Hindlimb muscle (tissue), 1 donor: ENCODE measurements at places on chromosomes 13 and 19. TPM values are rescaled to one million over a fixed set of nuclear protein-coding genes. Genes with fewer than 3 reads are reported as not detected.
A peak's percentile ranks its signal among the peaks of the same experiment; 100 is the strongest.

The TNNT1 gene
- 516 TPM for polyA plus RNA-seq

The TSSK6 gene
- 1.2 TPM for polyA plus RNA-seq

GRCh38 chr13:96862093-96862492 is 132.2 kb downstream of the OXGR1 start:
- DNase-seq, result no peak

DNA sequence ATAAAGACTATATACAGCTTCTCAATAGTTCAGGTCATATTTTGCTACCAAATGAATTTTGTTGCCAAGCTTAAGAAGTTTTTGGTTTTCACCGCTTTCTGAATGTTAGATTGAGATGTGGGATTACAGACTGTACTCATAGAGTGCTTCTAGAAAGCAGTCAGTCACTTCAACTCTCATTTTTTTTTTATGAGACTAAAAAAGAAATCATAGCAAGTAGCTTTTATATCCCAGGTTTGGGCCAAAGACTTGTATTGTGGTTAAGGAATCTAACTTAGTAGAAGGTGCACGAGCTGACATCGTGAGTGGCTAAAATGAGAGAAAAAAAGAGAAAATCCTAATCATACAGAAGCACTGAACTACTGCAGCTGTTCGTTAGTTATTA is 2.2 kb upstream of the USPL1 start:
- no peak for DNase-seq

DNA sequence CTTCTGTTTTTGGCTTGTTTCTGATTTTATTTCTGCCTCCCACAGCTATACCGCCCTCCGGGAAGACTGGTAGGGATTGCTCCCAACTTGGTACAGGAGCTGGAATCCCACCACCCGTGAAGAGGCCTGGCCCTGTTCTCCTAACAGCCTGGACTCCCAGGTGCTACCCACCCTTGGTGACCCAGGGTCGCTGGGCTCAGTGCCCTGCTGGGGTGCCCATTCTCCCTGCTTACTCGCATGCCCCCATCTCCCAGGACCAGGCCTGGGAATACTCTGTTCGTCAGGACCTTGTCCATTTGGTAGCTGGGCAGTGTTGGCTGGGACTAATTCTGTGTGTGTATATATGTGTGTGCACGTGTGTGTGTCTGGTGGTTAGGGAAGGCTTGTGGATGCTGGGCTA is 41.0 kb upstream of the TMTC4 start:
- DNase-seq, result no peak

GRCh38 chr13:33696530-33696929 is 121.4 kb upstream of the RFC3 start:
- no peak for DNase-seq

- DNase-seq, result peak; percentile 32
These were observed 18.9 kb downstream of the VASP start for GRCh38 chr19:45526143-45526542.

The KLF2 gene
- 88.4 TPM for polyA plus RNA-seq

GRCh38 chr19:3175781-3176714 is 2.5 kb upstream of the S1PR4 start:
- no peak for DNase-seq

DNA sequence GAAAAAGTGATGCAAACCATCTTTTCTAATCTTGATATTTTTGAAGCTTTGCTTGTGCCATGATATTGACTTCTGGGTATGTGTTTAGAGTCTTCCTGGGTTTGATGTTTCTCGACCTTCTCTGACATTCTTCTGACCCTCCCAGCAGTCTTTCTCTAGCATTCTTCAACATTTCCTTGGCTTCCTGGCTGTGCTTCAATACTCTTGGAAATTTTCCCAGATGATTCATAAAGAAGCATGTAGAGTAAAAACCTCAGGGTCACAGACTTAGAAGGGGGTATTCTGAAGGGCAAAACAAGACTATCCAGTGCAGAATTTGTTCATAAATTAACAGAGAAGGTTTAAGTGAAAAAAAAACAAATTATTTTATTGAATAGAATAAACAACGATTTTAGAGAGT is 946.3 kb upstream of the PCDH9 start:
- peak; percentile 31 for DNase-seq

DNA sequence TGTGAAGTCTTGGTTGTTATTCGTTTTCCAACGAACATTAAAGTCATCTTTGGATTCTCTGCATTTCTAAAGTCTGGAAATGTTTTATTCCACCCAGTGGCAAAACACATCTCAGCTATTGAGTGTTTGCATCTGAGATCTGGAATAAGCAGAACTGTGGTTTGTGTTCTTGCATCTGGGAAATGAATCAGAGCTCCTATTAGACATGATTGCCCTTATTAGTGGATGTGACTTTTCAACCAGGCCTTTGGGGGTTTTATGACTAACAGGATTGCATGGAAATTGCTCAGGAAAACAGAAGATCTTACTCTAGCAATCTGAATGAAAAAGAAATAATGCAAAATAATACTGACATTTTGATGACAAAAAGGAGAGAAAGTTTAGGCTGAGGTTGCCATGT is 488.8 kb downstream of the IRS2 start:
- no peak for DNase-seq

DNA sequence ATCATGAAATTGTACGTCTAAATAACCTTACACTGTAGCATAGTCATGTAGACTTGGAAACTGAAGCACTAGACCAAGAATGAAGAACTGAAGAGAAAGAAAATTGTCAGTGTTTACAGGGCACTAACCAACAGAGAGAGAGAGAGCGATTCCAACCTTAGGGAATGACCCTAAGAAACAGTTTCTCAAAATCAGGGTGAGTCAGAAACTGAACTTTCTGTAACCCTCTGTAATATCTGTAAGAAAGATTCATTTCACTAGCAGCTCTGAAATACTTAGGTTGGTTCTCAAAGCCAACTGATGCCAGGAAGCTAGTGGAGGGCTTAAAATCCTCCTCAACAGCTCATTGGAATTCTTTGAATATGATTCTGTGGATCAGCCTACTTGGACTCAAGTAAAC is 936.9 kb downstream of the EFNB2 start:
- no peak for DNase-seq

GRCh38 chr13:99237981-99238662 is 20.1 kb downstream of the GPR18 start:
- DNase-seq, result no peak

DNA sequence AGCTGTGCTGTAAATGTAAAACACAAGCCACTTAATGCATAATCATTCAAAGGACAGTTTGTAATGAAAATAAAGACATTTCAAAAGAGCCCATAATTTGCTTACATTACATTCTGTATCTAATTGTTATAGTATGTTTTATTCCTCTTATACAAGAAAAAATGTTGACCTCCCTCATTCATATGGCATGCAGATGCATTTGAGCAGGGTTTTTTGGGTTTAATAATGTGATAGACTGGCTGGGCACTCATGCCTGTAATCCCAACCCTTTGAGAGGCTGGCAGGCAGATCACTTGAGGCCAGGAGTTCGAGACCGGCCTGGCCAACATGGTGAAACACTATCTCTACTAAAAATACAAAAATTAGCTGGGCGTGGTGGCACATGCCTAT is 11.6 kb upstream of the ARL11 start:
- no peak for DNase-seq

The SMIM44 gene
- polyA plus RNA-seq, result not detected

The ARRDC5 gene
- 0.15 TPM for polyA plus RNA-seq

The C1QTNF9 gene
- 8.7 TPM for polyA plus RNA-seq

- no peak for DNase-seq
These were observed 185.7 kb downstream of the TM9SF2 start for GRCh38 chr13:99686944-99687411.

DNA sequence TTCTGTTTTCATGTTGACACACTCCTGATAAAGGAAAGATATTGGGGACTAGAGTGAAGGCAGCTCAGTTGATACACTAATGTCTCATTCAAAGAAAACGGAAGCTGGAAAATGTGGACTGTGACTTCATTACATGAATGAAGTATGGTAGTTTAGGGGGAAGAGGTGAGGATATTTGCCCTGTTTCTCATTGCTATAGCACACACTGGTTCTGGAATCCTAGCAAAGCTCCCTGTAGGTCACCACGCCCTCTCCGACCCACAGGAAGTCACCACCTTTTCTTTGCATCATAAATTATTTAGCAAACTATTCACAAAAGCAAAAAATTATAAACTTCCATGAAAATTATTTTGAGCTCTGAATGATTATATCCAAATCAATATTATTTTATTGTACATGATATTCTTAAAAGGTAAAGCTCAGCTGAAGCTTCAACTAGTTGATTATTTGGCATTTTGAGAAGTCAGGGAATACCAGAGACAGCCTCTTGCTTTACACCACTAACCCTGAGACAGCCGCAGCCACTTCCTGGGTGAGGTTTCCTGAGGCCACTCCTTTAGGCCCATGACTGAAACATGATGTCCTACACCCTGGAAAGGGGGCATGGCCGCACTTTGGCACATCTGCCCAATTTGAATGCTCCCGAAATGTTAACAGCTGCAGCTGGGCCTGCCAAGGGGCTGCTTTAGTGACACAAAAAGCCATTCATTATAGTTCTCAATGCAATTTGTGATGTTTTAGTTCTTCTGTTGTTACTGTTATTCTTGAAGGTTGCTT is 50.0 kb upstream of the WDFY2 start:
- DNase-seq, result peak; percentile 47
